ENCODE measurements at places on chromosomes 5 and 9.
A peak's percentile ranks its signal among the peaks of the same experiment; 100 is the strongest.

- no peak for DNase-seq
Observed at GRCh38 chr5:170791325-170791954, 7.9 kb downstream of the GABRP start.

GRCh38 chr5:125604104-125604503 is 819.1 kb upstream of the GRAMD2B start:
- no peak for DNase-seq

GRCh38 chr5:119411361-119412278 is 40.7 kb upstream of the HSD17B4 start:
- DNase-seq: peak; percentile 21

DNA sequence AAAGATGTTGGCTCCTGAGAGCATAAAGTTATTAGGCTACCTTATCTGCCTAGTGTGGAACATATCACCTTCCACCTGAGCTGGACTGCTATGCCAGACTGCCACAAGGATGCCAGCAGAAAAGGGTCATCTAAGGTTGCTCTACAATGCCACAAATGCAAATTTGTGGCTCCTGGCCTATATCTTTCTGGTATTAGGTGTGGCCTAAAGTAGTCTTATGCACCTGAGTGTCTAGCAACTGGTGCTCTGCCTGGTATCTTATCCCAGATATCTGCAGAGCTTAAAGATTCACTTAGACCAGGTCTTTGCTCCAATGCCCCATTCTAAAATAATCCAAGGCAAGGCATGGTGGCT is 34.7 kb downstream of the DTWD2 start:
- no peak for DNase-seq

- DNase-seq: no peak
Observed at GRCh38 chr5:177366528-177367322, 9.0 kb downstream of the RGS14 start.

DNA sequence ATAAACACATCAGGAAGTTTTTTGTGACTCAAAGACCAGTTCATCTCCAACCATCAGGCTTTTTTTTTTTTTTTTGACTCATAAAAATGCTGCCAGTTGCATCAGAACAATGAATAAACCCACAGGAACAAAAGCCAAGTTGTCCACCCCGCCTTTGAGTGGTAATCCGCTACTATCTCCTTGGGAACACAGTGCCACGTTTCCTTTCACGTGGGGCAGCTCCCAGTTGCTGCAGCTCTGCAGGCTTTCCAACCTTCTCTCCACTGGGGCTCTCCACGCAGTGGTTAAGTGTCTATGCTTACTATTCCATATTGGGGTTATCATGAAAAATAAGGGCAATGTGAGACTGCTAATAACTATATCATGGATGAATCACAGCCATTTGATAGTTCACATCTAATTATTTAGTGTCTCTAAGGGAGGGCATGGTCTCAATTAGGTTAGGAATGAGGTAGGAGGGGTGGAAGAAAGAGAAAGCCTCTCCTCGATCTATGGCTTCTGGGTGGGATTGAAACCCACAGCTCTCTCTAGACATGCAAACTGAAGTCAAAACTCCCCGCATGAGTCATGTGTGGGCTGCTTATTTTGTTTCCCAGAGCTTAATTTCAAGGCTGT is 55.8 kb upstream of the ACTBL2 start:
- DNase-seq: no peak

- DNase-seq: peak; percentile 47
Observed at GRCh38 chr9:105414947-105415661, 32.7 kb upstream of the FSD1L start.

GRCh38 chr5:168679515-168679920 is 100.3 kb upstream of the PANK3 start:
- DNase-seq: peak; percentile 40

- DNase-seq: no peak
Observed at GRCh38 chr5:28523888-28524635, 1485.7 kb upstream of the CDH9 start.

- no peak for DNase-seq
Observed at GRCh38 chr5:61617039-61617438, 285.0 kb downstream of the ZSWIM6 start.

DNA sequence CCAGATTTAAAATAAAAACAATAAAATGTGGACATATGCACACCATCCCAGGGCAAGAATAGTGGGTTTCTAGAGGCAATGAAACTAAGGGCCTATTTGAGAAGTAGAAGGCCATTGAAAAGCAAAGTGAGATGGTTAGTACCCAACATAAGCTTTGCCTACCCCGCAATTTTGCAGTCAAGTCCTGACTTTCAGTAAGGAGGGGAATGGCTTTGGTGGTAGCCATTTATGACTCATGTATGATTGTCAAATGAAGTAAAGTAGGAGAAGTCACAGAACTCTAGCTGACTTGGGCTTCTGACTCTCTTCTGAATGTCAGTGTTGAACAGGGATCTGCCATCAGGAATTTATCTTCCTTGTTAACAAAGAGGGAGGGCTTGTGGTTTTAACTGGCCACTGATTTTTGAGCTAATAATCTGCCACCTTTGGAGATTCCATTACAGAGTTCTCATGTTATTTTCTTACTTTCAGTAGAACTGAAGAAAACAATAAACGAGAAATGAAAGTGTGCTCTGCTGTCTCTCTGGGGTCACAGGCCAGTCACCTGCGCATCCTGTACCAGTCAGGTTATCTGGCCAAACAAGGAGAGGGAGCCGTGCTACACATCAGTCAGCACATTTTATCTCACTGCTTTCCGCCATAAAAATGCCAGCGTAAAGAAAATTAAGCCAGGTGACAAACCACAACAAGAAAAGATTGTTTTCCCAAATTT is 14.3 kb upstream of the SNCAIP start:
- DNase-seq: no peak

DNA sequence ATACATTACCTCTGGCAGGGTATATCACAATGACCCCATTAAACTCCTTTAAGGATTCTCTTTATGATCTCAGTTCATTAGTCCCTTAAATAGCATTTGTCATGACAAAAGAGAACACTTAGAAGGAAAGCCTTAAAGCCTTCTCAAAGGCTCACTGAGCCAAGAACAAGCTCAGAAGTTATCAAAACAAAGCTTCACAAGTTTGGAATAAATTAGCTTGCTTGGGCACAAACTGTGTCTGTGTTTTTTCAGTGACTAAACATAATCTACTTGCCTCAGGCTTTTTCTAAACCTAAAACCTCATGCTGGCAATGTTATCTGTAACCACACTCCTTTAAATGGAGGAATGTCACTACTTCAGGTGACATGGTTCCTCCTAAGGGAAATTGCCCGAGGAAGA is 1114.9 kb upstream of the C9orf72 start:
- no peak for DNase-seq

GRCh38 chr9:93346231-93347112 is 105.0 kb upstream of the FAM120A start:
- DNase-seq: no peak

DNA sequence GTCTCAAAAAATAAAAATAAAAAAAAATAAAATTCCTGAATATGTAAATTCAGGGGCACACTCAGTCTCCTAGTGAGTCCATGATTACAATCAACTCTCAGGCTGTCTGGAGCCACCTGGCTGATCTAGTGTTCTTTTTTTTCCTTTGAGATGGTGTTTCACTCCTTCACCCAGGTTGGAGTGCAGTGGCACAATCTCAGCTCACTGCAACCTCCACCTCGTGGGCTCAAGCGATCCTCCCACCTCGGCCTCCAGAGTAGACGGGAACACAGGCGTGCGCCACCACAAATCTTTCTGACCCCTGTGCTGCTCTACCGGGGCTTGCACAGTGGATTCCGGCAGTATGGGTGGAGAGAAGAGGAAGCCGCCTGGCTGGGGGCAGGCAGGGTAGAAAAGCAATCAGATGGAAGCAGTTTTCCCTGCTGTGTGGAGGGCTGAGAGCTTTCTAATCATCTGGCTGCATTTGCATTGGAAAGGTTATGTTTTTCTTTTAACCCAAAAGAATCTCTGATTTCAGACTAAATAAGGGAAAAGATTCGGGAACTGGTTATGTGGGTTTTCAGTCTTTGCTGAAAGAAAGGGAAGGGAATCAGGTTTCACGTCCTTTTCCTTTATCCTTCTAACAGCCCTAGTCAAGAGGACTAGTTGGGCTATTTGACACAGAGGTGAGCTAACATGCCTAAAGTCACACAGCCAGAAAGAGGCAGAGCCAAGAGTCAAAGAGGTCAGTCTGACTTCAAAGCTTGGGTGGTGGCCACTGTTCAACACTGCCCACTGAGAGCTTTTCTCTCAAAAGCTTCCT is 26.3 kb upstream of the CORO2A start:
- no peak for DNase-seq

- no peak for DNase-seq
Observed at GRCh38 chr5:150582241-150583109, 58.0 kb upstream of the SYNPO start.

DNA sequence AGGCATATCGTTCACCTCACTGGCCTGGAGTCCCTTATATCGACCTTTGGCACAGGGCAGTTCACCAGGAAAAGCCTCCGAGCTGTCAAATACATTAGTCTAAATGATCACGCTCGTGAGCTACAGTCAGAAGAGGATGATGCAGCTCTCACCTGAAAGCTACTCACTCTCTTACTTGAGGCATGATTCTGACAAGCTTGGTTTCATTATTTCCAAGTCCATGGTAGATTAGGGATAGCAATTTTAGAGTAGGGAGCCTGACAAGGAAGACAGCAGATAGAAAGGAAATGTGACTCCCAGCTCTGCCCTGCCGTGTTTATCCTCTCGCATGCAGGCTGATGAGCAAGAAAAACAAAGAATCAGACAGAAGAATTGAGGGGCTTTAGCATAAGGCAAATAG is 98.0 kb upstream of the MAP1B start:
- no peak for DNase-seq
